ENCODE measurements at places on chromosomes 11 and 22.

DNA sequence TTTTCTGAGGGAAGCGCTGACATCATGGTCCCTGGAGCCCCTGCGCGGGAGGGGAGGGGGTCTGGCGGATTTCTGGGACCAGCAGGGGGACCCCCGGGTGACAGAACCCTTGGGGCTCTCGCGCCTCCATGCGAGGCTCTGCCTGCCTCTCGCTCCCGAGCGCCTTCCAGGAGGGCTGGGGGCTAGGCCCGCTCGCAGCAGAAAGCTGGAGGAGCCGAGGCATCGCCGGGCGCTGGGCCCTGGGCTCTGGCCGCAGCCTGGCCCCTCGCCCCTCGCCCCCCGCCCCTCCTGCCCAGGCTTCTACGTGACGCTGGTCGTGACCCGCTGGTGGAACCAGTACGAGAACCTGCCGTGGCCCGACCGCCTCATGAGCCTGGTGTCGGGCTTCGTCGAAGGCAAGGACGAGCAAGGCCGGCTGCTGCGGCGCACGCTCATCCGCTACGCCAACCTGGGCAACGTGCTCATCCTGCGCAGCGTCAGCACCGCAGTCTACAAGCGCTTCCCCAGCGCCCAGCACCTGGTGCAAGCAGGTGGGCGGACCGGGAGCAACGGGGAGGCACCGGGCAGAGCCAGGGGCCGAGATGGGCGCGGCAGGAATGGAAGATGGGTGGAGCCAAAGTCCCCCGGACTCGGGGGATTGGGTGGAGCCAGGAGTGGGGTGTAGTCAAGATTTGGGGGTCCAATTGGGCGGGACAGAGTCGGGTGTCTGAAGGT is 5.4 kb downstream of the BEST1 start:
- DNase-seq = peak; percentile 42

GRCh38 chr11:102062106-102062505 is 14.9 kb downstream of the CFAP300 start:
- no peak for DNase-seq

DNA sequence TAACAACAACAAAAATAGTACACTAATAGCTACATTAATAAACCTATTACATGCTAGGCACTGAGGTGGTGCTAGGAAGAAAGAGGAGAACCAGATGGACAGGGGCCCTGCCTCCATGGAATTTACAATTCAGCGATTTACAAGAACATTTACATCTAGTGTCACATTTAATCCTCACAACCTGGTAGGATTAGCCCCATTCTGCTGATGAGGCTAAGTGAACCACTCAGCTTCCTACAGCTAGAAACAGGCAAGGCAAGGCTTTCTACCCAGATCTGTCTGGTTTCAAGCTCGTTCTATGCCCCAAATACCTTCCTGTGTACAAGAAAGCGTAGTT is 368.4 kb downstream of the BUD13 start:
- DNase-seq = no peak

GRCh38 chr11:126433989-126434949 is 78.8 kb downstream of the ST3GAL4 start:
- no peak for DNase-seq

DNA sequence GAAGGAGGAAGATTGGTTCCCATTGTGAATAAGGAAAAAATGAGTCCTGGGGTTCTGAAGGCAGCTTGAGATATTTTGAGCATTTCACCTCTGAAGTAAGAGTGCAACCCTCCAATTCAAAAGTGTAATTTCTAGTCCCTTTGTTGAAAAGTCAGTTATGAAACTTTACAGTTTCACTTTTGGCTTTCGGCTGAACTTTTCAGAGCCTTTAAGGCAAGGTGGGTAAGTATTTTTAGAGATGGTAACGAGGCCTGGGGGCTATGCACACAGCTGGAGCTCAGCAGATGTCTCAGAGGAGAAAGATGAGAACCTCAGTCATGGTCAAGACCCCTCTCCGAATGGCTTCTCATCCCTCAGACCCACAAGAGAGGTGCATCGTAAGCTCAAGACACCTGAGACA is 267.6 kb downstream of the KIRREL3 start:
- no peak for DNase-seq

- DNase-seq = no peak
Measured at GRCh38 chr22:39308614-39309363, 10.6 kb downstream of the RPL3 start.

- DNase-seq = no peak
Measured at GRCh38 chr11:68402355-68403031, 58.1 kb upstream of the PPP6R3 start.

DNA sequence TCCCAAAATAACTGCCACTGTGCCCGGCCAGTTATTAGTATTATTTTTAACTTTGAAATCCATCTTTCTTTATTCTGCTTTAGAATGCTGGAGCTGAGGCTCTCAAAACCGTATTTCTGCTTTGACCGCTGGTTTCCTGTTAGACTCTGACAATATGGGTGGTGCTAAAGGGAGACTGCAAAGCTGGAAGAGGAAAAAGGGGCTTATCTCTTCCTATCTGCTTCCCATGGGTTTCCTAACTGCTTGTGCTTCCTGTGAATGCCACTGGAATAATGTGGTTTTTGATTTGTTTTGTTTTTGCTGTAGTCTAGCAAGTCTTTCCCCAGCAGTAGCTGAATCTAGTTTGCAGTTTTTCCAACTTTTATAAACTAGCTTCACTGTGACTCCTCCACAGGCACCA is 43.6 kb downstream of the XRRA1 start:
- no peak for DNase-seq

DNA sequence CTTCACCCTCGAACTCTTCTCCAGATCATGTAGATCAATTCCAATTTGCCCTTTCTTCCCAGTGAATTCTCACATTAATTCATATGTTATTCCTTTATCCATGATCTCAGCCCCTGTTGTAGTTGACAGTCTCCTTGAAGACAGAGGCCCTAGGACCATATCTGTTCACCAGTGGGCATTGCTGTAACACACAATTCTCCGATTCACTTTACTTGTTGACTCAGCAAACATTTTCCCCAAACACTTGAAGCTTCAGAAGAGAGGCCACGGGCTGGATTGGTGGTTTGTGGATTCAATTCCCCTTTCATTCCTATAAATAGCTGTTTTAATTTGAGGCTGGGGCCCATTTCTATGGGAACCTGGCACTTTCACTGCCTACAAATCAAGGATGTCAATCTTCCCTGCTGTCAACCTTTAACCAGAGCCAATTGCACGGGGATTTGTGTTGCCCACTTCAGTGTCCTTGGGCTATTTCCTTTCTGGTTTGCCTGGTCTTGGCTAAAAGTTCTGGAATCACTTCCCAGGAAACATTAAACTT is 393.0 kb upstream of the KIRREL3 start:
- DNase-seq = no peak

- no peak for DNase-seq
Measured at GRCh38 chr11:60858731-60859464, 3.1 kb upstream of the PTGDR2 start.

DNA sequence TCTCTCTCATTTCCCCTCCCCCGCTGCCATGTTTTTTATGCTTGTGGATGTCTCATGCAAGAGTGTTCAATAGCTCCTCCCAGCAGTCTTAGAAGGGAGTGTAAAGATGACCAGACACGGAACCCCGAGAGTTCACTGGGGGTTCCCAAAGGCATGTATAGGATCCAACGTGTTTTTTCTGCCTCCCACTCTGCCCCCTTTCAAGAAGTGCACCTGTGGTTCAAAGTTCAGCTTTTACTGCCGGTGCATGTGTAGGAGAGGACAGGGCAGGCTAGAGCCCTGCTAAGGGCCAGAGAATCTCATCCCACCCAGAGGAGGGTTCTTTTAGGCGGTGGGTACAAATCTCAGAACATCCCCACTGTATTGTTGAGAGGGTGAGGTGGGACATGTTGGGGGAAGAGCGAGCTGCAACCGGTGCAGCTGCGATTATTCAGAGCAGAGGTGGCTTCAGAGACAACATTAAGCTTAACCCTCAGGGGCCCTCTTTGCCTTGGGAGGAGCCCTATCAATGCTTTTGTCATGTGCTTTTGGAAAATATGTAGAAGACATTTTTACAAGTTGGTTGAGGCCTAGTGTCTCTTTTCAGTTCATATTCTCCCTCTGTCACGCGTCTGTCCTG is 14.5 kb downstream of the MIF start:
- DNase-seq = no peak

- no peak for DNase-seq
Measured at GRCh38 chr11:63532117-63532516, 4.5 kb upstream of the PLAAT4 start.

GRCh38 chr22:49576241-49577141 is 251.2 kb downstream of the BRD1 start:
- no peak for DNase-seq

- no peak for DNase-seq
Measured at GRCh38 chr22:18044548-18045271, 20.3 kb upstream of the MICAL3 start.

- no peak for DNase-seq
Measured at GRCh38 chr11:10122326-10123197, 171.5 kb downstream of the SBF2 start.

DNA sequence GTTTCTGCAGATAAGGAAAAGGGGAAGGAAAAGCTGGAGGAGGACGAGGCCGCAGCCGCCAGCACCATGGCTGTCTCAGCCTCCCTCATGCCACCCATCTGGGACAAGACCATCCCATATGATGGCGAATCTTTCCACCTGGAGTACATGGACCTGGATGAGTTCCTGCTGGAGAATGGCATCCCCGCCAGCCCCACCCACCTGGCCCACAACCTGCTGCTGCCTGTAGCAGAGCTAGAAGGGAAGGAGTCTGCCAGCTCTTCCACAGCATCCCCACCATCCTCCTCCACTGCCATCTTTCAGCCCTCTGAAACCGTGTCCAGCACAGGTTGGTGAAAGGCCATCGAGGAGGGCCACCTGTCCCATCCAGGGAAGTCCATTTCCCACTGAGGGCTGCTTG is 5.6 kb downstream of the TEF start:
- no peak for DNase-seq

DNA sequence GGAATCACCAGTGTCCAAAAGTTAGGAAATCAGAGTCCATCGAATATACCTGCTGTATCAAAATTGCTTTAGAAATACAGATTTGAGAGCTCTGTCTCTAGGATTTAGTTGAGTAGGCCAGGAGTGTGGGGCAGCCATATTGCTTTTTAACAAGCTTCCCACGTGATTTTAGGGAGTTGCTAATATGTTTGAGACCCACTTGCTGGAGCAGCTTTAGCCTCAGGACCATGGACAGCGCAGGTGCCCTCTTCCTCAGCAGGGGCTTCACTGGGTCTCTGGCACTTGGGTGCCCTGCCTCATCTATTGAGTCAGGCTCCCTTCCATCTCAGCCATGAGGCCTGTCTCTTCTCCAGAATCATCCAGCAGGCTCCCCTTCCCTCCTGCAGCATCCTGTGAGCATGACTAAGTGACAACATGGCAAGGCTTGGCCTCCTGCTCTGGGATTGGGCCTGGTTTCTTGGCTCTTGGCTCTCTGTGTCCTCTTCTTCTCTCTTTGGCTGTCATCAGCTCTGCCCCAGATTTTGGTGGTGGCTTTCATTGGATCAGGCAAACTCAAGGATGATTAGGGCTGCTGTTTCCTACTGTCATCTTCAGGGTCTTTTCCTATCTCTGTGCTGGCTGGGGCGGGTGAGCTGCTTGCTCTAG is 70.0 kb downstream of the SGSM1 start:
- peak; percentile 7 for DNase-seq

GRCh38 chr11:61922539-61922938 is 5.2 kb upstream of the RAB3IL1 start:
- no peak for DNase-seq

DNA sequence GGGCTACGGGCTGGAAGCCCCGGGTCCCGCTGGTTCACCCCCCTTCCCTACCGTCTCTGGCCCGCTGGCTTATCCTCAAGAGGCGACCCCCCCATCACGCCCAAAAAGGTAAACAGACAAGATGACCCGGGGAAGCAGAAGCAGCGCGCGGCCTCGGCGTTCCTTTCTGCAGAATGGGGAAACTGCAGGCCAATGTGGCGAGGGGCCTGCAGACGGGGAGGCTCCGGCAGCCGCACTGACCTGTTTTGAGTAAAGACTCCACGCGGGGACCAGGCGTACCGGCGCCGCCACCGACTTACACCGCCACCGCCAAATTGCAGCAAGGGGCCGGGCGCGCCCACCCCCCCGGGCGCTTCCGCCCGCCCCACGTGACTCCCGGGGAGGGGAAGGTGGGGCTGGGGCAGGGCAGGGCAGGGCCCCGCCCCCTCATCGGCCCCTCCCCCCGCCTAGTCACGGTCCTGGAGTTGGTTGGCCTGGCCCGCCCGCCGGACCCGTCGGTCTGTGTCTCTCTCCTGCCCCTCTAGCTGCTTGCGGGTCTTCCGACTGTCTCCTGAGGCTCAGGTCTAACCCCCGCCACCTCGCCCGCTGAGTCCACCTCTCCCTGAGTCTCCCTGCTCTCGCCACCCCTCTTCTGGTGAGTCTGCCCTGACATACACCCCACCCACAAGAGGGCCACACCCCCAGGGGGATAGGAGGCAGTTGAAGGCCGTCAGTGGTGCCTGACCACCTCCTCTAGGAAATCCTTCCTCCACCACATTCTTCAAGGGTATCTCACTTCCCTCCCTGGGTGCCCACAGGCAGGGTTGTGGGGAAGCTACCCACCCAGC is at the start of gene ARAP1:
TSS of gene ARAP1 (minus strand) at position 321 of the 827 bp plus-strand sequence. CDS start 25,280 bp downstream, outside the sequence.
- peak; percentile 89 for DNase-seq

DNA sequence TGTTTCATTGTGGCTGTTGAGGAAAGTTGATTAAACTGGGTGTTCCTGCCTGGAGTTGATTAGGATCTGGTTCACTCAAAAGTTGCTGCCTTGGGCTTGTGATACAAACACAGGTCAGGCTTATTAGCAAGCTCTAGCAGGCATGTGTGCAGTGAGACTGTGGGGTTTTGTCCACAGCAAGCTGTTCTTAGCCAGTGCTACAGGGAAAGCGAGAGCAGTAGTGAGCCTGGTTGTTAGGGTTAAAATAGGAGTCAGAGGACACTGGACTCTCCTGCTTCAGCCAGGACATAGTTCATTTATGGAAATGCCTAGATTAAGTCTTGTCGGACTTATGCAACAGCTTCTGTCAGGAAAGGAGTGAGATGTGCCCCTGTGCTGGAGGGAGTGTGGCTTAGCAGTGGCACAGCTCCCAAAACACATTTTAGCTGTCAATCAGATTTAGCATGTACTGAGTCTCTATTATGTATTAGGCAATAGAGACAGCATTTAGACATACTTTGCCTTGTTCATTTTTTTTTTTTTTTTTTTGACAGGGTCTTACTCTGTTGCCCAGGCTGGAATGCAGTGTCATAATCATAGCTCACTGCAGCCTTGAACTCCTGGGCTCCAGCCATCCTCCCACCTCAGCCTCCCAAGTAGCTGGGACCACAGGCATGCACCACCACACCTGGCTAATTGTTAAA is 8.7 kb downstream of the SNRPD3 start:
- no peak for DNase-seq

GRCh38 chr11:46117842-46118241 is 3.4 kb downstream of the PHF21A start:
- no peak for DNase-seq

DNA sequence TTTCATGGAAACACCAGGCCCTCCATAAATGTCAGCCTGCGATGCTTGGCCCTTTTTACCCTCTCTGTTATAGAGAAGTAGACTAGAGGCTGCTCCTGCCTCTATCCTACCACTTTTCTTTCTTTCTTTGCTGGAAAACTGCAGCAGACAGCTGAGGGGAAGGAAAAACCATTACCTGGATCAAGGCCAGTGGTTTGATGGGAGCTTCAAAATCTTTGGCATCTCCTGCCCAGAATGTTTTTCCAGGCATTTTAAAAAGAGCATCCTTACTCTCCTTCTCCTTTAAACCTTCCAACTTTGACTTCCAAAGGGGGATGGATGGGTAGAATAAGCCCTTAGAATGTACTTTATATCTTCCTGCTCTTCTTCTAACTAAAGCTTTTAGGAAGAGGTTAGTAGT is 44.9 kb downstream of the EXT2 start:
- DNase-seq = no peak

GRCh38 chr11:64340671-64341335 is 799 bp downstream of the CCDC88B start:
- DNase-seq = peak; percentile 79

- DNase-seq = peak; percentile 19
Measured at GRCh38 chr22:46635756-46636155, 15.6 kb downstream of the GRAMD4 start.

Measured in CD4-positive, alpha-beta T cell treated with Interleukin-17A for 4 hours (primary cell).